Frontal cortex (tissue), 4 donors: ENCODE measurements at places on chromosomes 3 and 15. TPM values are rescaled to one million over a fixed set of nuclear protein-coding genes. Genes with fewer than 3 reads are reported as not detected.

RTP4 gene
- not detected for total RNA-seq

GRCh38 chr15:40909662-40910630 lies 15.7 kb downstream of the VPS18 start:
- no peak for DNase-seq

DNA sequence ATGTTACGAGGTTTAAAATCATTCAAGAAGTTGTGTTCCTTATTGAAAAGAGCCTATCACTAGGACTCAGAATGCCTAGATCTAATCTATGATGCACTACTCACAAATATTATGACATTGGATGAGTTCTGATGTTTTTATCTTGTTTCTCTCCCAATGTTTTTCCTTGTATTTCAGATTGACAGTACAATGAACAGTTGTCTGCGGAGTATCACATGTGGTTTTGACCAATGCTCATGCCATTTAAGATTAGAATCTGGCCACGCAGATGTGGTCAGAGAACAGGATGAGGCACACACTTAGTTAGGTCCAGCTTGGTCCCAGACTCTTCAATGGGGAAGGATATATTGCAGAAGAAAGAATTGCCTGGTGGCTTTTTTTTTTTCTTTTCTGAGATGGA lies 25.6 kb upstream of the CCDC50 start:
- no peak for DNase-seq

GRCh38 chr3:6262010-6262409 lies 598.9 kb upstream of the GRM7 start:
- DNase-seq, result no peak

DNA sequence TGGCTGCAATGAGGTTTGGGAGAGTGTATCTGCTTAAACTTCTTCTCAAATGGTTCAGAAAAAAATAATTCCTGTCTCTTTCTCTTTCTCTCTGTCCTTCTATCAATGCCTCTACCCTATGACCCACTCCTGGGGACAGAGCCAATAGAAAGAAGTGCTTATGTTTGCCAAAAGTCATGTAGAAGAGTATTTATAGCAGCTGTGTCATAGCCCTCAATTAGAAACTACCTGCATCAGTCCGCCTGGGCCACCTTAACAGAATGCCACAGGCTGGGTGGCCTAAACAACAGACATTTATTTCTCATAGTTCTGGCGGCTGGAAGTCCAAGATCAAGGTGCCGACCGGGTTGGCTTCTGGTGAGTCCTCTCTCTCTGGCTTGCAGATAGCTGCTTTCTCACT lies 92.5 kb downstream of the HMG20A start:
- DNase-seq, result no peak
